Esophagus squamous epithelium (tissue), 5 donors: ENCODE measurements at places on chromosomes 3 and 15. TPM values are rescaled to one million over a fixed set of nuclear protein-coding genes. Genes with fewer than 3 reads are reported as not detected.

GRCh38 chr3:149343951-149344350 is 10.5 kb upstream of the TM4SF18 start:
- DNase-seq = no peak

THSD4 gene
- total RNA-seq = 39.4 TPM

GRCh38 chr3:156957715-156958114 is 131.6 kb downstream of the LEKR1 start:
- no peak for DNase-seq

GRCh38 chr3:135905058-135905724 is 60.3 kb upstream of the PPP2R3A start:
- DNase-seq = no peak

NR2E3 gene
- 0.13 TPM for total RNA-seq

PIGX gene
- 58.6 TPM for total RNA-seq
